ENCODE measurements at places on chromosomes 12 and 14.
A peak's percentile ranks its signal among the peaks of the same experiment; 100 is the strongest.

- DNase-seq, result peak; percentile 88
These were observed 27.7 kb upstream of the JDP2 start for GRCh38 chr14:75399843-75400775.

- DNase-seq, result no peak
These were observed 22.2 kb downstream of the RTRAF start for GRCh38 chr14:52011523-52011922.

DNA sequence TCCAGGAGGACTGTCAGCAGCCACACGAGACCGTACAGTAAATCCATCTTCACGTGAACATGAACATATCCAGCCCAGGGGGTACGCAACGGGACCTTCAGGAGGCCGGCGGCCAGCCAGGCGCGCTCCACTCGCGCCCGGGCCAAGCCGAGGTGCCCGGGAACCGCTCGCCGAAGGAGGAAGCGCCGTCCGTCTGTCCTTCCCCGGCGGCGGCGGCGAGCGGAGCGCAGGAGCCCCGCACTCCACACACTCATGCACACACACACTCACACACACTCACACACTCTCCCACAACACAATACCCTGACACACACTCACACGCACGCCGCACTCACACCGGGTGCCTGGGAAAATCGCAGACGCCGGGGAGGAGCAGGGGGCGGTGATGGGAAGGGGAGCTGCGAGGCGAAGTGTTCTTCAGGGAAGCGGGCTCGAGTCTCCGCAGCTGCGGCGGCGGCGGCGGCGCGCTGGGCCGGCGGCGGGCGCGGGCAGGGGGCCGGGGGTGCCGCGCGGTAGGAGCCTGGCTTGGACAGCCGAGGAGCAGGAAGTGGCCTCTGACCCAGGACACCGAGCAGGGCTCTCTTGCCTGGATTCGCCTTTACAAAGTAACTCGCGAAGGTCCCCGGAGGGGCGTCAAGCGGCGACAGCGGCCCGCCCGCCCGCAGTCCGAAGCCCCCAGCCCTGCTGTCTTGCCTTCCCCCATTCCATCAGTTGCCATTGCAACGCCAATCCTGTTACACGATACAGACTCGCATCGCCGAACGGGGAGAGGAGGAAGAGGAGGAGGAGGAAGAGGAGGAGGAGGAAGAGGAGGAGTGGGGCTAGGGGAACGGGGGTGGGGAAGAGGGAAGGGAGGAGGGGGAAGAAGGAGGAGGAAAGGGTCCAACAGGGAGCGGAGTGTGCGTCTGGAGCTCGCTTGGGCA lies 601 bp downstream of the MDGA2 start:
- no peak for DNase-seq

- no peak for DNase-seq
These were observed 196.5 kb downstream of the STXBP6 start for GRCh38 chr14:24853446-24853845.

GRCh38 chr12:108215458-108215857 lies 86.4 kb downstream of the WSCD2 start:
- DNase-seq, result peak; percentile 20

DNA sequence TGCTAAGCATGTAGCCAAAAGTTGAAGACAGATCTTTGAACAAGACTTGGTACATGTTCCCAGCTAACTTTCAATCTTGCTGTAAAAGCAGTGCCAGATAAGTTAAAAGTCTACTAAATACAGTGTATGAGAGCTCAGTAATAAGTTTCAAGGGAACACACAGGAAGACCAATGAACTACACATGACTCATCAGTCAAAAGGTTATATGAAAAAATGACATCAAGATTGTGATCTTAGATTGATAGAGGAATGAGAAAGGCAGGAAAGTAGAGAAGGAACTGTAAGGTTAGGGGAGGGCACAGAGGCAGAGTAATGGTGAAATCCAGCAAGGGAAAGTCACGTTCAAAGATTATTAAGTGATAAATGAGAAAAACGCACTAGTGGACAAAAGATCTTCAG lies 249.9 kb upstream of the FLRT2 start:
- no peak for DNase-seq

DNA sequence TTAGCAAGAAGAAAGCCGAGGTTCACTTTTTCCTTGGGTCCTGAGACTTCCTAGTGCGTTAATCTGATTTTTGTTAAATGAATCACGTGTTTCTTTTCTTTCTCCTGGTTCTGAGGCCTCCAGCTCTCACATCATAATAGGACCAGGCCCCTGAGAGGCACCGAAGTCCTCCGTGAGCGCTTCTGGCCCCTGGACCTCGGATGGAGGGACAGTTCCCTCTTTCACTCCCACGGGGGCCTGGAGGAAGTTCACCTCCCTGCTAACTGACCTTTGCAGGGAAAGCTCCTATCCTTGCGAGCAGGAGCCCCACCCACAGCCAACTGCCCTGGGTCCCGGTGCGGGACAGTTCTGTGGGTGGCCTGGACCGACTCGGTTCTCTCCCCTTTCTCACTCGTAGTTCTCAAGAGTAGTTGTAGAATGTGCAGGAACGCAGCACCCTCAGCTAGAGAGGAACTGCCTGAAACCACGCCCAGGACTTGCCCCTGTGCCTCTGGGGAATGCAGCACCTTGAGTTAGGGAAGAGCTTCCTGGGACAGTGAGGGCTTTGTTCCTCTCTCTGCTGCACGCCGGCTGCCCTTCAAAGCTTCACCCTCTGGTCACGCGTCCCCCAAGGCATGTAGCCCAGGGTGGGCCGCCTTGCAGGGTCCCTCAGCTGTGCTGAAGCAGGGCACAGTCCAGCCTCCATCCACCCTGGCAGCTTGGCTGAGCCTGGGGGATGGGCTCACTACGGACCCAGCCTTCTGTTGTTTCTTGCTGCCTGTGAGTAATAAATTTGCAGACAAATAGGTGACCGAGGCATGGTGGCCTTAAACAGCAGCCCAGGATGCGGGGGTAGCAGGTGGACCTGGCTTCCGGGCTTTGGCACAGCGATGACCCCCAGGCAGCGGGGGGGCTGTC lies 264.6 kb downstream of the ADGRD1 start:
- DNase-seq, result no peak

DNA sequence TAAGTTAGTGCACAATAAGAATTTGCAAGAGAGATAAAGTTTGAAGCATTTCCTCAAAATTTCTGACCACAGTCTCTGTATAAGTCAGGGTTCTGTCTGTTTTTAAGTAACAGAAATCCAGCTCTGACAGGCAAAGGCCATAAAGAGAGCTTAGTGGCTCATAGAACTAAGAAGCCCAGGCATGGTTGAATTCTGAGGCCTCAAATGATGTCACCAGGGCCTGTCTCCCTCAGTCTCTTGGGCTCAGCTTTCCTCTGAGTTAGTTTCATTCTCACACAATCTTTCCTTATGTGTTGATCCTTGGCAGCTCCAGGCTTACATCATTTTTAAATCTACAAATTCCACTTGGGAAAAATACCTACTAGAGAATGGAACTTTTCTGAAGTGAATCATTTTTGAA lies 173.4 kb upstream of the ATP2B1 start:
- DNase-seq, result no peak

DNA sequence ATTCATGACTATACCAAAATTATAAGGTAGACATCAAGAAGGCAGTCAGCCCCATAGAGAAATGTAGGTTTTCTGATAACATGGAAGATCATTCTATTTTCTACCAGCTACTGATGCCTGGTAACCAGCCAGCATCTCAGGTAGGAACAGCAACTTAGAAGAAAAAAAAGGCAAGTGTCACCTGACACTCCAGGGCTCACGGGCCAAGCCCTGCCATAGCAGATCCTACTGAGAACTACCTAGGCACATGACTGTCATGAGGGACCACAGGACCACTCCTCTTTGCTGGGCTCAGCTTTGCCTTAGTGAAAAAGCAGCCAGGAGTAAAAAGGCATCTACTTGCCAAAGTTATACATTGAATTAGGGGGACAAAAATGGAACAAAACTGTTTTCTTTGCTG lies 33.4 kb downstream of the CORO1C start:
- peak; percentile 34 for DNase-seq

- DNase-seq, result no peak
These were observed 26.7 kb downstream of the SPX start for GRCh38 chr12:21552635-21553328.

DNA sequence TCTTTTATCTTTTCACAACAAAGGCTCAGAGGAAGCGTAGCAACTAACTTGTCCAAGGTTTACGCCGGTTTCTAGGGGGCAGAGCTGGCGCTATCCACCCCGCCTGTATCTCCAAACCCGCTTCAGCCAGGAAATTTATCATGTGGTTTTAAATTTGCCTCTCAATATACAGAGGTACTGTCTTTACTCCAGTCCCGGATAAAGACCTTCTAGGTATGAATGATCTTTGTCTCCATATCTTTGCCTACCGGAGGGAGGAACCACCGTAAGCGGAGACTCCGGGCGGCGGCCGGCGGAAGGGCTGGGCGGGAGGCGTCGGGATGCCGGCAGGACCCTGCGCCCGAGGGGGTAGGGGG lies 693 bp upstream of the RIMKLB start:
- no peak for DNase-seq

DNA sequence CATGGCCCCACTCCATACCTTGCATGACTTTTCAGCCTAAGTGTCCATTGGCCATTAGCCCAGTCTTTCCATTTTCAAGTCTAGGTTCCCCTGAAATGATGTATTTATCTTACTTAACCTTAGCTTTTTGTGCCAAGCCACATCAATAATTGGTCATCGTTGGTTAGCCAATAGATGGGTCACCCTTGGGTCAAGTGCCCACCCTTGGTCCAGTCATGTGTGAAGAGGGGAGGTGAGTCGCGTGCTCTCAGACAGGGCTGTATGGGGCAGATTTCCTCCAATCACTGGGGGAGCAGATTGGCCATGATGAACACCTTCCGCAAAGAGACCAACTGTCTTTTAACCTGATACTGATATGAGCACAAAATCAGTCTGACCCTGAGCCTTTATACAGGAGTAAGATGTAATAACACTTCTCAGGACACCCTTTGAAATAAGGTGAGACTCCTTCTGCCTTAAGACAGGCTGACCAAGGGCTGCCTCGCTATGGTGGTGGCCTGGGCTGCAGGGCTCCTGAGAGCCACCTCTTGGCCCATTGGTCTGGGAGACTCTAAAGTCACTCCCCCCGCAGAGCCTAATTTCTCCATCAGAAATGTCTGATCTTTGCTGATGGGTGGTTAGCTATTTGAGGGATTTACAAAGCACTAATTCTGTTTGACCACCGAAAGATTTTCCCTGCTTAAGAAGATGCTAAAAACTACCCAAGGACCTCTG lies 143.2 kb downstream of the ZFP36L1 start:
- no peak for DNase-seq

- DNase-seq, result peak; percentile 9
These were observed 41.3 kb downstream of the MED13L start for GRCh38 chr12:116236148-116236731.

DNA sequence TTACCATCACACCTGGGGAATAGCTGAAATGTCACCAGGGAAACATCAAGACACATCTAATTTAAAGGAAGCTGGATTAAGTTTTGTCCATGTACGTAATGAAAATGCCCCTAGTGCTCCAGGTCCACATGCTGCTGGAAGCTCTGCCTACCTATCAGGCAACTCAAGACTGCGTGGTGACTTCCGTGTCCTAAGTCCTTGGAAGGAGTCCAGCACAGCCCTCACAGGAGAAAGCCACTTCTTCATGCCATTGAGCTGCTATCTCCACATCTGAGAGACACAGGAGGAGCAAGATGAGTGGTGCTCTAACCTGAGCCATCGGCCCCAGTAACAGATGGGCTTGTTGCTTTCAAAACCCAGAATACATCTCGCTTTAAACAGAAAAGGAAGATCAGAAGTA lies 316.4 kb downstream of the DPF3 start:
- no peak for DNase-seq

GRCh38 chr14:56807386-56808109 lies 2.7 kb downstream of the OTX2 start:
- no peak for DNase-seq

- no peak for DNase-seq
These were observed 244.5 kb upstream of the PRICKLE1 start for GRCh38 chr12:42834062-42834461.

- DNase-seq, result no peak
These were observed 147.4 kb upstream of the EGLN3 start for GRCh38 chr14:34098045-34098984.

GRCh38 chr14:47949006-47949405 lies 273.6 kb upstream of the MDGA2 start:
- DNase-seq, result no peak

- DNase-seq, result no peak
These were observed 103.7 kb downstream of the ERC1 start for GRCh38 chr12:1094714-1095113.

GRCh38 chr14:25484235-25484634 lies 434.3 kb upstream of the STXBP6 start:
- no peak for DNase-seq

DNA sequence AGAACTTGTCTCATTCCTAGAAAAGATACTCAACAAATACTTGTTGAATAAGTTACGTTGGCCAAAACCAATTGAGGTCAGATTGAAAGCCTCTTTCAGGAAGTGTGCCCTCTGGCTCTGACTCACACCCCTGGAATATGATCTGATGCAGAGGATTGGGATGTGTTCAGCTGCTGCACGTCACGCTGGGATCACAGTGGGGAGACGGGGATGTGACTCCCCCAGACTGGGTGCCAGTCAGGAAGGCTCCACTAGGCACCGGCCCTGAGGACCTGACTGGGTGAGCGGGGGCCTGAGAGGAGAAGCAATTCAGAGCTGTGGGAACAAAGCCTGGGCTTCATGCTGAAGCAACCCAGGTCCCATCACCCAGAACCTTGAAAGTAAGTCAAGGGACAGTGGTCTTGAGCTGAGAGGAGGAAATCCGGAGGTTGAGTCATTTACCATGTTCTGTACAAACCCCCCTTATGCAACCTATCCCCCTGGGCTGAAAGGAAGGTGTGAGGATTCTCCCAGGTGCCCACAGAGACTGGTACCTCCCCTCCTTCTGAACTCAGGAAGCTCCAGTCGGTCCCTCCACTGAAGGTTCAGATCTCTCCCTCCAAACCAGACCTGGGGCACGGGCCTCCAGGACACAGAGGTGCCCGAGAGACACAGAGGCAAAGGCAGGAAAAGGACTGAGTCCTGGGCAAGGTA lies 3.9 kb downstream of the CEBPE start:
- DNase-seq, result no peak

- no peak for DNase-seq
These were observed 22.2 kb downstream of the UBE2N start for GRCh38 chr12:93419388-93420034.

DNA sequence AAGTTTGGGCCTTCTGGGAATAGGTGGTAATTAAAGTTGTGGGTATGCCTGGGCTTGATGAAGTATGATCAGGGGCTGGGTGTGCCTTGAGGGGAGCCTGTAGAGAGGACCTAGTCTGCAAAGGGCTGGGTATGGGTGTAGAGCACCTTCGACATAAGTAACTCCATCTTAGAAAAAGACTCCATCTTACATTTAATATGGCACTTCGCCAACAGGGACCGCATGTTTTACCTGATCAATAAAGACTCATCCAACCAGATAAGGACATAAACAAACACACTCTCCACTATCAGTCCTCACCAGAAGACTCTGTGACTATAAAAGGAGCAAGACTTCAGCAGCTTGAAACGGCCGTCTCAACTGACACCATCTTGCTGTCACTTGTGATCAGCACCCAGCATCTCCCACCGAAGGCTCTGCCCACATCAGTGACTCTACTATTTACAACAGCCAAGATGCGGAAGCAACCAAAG lies 23.5 kb upstream of the GPR68 start:
- no peak for DNase-seq

- DNase-seq, result no peak
These were observed 22.0 kb downstream of the SLC25A29 start for GRCh38 chr14:100283984-100284881.

All from NCI-H187 treated with DMSO at 0.1 percent for 48 hours (cell line).